ENCODE measurements at places on chromosomes 1 and 21.

- no peak for DNase-seq
Measured at GRCh38 chr1:17360272-17360956, 11.6 kb upstream of the PADI6 start.

DNA sequence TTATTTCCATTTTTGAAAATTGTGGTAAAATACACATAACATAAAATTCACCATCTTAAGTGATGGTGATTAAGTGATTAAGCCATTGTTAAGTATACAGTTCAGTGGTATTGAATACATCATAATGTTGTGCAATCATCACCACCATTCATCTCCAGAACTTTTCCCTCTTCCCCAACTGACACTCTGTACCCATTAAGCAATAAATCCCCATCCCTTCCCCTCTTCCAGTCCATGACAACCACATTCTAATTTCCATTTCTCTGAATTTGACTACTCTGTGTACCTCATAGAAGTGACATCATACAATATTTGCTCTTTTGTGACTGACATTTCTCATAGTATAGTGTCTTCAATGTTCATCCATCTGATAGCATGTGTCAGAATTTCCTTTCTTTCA lies 124.8 kb downstream of the DISC1 start:
- DNase-seq, result no peak

DNA sequence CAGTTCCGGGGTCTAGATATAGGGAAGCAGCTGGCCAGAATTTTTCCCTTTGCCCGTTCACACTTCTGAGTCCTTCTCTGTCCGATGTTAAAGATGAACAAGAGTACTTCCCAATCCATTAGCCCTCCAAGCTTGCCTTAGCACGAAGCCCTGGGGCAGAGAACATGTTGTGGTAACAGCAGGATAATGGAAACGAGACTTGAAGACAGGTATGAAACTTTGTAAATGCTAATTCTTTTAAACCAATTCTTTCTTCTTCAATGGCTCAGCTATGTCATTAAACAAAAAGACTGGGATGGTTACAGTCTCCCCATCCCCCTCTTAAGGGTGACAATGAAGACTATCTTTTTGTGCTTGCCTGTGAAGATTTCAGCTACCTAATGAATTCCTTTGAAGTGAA lies 218.5 kb downstream of the PLA2G4A start:
- no peak for DNase-seq

DNA sequence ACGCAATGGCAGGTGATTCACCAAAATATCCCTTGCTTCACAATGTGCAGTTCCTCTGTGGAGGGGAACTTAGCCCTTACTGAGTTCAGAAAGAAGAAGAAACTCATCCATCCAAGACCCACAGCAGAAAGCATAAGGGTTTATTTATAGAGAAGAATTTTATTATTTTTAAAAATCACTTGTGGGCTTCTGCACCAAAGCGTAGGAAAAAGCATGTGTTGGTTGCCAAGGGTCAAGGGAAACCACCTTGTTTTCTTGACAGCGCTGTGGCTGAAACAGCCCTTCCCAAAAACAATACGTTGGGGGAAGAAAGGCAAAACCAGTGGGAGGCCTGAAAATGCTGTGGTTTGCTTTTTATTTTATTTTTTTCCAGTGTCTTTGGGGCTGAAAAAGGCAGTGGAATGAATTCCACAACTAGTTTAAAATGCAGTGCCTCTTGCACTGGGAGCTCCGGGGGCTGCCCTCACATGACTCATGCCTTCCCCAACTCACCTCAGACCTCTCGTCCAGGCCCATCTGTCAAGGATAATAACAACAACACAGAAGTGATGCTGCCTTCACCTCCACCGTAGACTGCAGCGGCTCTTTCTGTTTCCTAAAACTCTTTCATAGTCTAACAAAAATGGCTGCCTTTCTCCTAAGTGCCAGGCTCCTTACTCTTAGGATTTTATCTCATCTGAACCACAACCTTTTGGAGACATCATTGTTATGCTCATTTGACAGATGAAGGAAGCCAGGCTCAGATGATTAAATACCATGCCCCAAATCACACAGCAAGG lies 224.2 kb upstream of the JUN start:
- no peak for DNase-seq

- peak; percentile 97 for DNase-seq
Measured at GRCh38 chr1:184118046-184118445, 66.5 kb downstream of the TSEN15 start.

All from ELR (cell line).